ENCODE measurements at places on chromosomes 7 and 10.

GRCh38 chr10:102764470-102765161, 20.9 kb downstream of the WBP1L start:
- DNase-seq: no peak

DNA sequence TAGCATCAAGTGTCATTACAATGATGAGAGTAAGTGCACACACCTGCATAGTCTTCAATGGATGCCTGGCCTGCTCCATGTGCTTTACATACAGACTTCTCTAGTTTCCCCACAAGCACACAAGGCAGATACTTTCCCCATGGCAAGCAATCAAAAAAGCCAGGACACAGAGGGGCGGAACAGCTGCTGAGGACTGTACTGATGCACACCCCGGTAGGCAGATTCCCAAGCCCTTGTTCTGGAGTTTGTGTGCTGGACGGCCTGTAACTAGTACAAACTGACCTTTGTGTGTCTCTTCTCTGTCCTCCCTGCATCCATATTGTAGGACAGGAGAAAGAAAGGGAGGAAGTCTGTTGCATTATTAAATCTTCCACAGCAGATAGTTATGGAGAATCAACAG, 25.8 kb downstream of the UBE2D4 start:
- DNase-seq: no peak

GRCh38 chr10:43384252-43385221, 13.1 kb downstream of the FXYD4 start:
- no peak for DNase-seq

DNA sequence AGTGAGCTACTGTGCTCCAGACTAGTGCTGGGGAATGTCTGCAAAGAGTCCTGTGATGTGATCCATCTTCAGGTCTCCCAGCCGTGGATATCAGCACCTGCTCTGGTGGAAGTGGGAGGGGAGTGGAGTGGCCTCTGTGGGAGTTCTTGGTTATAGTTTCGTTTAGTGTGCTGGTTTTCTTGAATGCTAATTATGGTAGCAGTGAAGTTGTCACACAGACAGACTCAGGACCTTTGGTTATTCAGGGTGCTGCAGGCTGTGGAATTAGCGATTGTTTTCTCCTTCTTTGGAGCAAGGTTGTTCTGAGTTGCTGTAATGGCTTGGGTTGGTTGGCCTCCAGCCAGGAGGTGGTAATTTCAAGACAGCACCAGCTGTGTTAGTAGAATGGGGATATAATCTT, 132.7 kb upstream of the HGF start:
- no peak for DNase-seq

- DNase-seq: no peak
Measured at GRCh38 chr10:21502348-21502740, 23.1 kb downstream of the SKIDA1 start.

DNA sequence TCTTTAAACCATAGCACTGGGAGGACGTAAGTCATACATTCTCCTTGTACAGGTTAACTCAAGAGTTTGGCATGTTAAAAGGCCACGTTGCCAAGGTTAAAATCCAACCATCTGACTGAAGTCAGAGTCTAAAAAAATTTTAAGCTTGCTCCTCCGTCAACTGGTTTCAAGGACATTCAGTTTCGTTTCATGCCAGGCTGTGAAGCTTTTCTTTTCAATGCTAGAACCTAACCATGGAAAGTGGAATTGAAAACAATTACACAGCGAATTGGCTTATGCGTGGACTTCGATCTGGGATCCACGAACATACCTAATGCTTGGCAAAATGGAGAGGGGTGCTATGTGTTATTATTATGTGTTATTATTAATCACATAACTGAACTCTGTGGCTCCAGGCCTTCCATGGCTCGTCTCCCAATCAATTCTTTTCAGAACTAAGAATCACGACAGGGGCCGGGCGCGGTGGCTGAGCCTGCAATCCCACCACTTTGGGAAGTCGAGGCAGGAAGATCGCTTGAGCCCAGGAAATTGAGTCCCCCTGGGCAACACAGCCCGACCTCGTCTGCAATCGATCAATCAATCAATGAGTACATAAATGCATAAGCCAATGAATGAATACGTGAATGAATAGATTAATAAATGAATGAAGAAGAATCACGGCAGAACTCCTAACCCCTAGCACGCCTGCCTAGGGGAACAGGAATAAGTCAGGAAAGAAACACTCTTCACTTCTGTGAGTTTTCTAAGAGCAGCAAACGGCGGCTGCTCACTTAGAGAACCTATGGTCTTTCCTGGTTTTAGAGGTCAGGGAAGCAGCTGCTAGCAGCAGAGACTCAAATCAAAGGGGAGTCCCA, 733 bp upstream of the ARL5B start:
- DNase-seq: no peak

DNA sequence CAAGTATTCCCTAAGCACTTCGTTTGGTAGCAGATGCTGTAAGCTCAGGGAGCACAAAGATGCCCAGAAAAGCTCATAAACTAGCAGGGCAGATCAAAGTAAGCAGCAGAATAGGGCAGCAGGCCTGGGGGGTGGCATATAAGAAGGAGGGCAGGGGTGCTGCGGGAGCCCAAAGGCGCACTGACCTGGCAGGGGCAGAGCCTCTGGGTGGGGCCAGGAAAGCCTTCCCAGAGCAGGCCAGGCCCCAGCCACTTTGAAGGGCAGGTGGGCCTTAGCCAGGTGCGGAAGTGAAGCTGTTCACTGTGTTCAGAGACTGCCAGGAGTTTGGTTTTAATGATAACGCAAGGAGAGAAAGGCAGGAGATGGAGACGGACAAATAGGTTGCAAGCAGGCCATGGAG, 3.9 kb downstream of the GDF10 start:
- no peak for DNase-seq

- DNase-seq: no peak
Measured at GRCh38 chr7:64667311-64667710, 1.4 kb downstream of the ZNF107 start.

DNA sequence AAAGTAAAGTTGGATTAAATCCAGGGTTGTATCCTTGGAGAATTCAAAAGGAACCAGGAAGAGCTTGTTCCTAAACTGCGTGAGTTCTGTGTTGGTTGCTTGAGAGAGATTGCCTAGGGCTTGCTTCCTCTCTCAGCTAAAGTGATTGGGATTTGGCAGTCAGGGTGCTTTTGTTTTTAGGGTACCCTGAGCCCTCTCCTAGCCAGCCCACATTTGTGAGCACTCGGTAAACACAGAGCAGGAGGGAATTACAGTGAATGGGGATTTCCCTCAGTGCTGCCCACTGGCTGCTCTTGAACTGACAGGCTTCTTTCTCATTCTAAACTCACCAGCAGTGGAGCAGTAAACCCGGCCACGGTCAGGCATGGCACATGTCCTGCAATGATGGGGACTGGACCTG, 146.9 kb downstream of the TPST1 start:
- DNase-seq: no peak

GRCh38 chr7:30027065-30027456, 559 bp upstream of the FKBP14 start:
- no peak for DNase-seq

GRCh38 chr7:114048386-114049235, 129.8 kb upstream of the PPP1R3A start:
- DNase-seq: no peak

DNA sequence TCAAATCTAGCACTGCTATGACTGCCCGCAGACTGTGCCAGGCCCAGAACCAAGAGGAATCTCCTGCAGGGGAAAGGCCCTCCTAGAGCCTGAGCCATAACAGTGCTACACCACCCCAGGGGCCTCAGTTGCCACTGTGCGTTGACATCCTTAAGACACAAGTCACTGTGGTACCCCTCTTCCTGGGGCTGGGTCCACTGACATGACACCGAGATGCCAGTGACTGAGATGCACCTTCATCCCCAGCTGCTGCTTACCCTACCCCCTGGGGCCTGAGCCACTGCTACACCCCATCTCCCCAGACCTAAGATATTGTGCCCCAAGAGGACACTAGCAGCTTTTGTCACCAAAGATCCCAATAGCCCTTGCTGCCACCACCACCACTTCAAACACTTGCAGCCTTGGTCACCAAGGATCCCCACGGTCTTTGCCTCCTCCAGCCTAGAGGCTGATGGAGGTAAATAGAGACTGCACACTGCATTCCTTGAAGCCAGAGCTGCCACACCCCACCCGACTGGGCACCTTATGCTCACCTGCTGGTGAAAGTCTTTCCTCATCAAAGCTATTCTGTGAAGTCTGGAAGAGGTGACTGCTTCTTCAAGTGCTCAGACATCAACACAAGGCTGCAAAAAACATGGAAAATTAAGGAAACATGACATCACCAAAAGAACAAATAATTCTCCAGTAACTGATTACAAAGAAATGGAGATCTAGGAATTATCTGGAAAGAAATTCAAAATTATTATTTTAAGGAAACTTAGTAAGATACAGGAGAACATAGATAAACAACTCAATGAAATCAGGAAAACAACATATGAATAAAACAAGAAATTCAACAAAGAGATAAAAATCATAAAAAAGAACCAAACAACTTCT, 40.4 kb upstream of the SHH start:
- DNase-seq: no peak

DNA sequence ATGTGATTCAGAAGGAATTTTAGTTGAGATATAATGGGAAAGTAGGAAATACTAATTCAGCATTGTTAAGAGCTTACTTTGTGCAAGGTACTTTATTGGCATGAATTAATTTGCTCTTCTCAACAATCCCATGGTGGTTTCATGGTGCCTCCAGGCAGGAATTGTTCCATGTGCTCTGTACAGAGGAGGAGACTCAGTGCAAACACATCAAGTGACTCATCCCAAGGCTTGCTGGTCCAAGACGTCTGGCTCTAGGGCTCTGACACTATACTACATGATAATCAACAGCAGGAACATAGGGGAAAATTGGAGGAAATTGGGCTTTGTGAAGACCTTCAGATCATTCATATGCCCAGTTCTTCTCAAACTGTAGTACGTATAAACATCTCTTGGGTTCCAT, 66.5 kb upstream of the PRKG1 start:
- DNase-seq: no peak

GRCh38 chr10:89162596-89162995, 44.5 kb downstream of the CH25H start:
- no peak for DNase-seq

DNA sequence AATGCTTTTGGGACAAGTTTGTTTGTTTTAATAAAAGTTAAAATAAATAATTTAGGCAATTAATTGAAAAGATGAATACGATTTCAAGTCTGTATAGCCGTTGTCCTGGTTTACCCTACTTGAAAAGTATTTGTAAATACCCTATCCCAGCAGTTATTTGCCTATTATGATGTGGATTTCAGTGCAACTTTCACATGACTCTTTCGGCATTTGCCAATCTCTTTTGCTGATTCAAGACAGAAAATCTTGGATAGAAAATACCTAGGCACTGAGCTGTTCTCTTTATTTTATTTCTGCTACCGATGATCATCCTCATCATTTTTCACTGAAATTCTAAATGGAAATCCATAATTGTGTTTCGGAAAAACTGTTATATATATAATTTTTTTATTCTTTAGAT, 125.9 kb upstream of the FZD8 start:
- DNase-seq: no peak

GRCh38 chr7:147308539-147308938, 1191.9 kb downstream of the CNTNAP2 start:
- DNase-seq: no peak

- no peak for DNase-seq
Measured at GRCh38 chr7:101936611-101937231, 119.3 kb downstream of the CUX1 start.

- DNase-seq: no peak
Measured at GRCh38 chr7:82623812-82624211, 180.2 kb upstream of the CACNA2D1 start.

DNA sequence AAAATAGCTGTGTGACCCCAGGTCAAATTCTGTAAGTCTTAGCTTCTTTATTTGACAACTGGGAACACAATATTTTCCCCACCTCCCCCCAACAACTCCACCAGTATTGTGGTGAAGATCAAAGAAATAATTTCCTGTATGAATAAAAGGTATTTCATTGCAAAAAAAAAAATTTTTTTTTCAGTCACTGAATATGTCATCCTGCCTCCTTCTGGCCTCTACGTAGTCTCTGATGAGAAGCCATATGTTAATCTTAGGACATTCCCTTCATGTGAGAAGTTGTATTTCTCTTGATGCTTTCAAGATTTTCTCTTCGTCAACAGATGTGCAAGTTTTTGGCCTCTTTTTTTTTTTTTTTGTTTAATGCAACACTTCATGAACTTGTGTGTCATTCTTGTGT, 33.0 kb downstream of the ZNF33A start:
- no peak for DNase-seq

- no peak for DNase-seq
Measured at GRCh38 chr10:662223-662605, 27.3 kb downstream of the DIP2C start.

- no peak for DNase-seq
Measured at GRCh38 chr7:102147008-102147407, 139.7 kb upstream of the SH2B2 start.
